ENCODE measurements at places on chromosomes 2 and 18.

GRCh38 chr2:42550870-42551269, 17.6 kb upstream of the MTA3 start:
- no peak for DNase-seq

- no peak for DNase-seq
These were observed 317.4 kb upstream of the UBE2E3 start for GRCh38 chr2:180662941-180663471.

GRCh38 chr2:108403494-108403893, 25.7 kb downstream of the SULT1C4 start:
- no peak for DNase-seq

DNA sequence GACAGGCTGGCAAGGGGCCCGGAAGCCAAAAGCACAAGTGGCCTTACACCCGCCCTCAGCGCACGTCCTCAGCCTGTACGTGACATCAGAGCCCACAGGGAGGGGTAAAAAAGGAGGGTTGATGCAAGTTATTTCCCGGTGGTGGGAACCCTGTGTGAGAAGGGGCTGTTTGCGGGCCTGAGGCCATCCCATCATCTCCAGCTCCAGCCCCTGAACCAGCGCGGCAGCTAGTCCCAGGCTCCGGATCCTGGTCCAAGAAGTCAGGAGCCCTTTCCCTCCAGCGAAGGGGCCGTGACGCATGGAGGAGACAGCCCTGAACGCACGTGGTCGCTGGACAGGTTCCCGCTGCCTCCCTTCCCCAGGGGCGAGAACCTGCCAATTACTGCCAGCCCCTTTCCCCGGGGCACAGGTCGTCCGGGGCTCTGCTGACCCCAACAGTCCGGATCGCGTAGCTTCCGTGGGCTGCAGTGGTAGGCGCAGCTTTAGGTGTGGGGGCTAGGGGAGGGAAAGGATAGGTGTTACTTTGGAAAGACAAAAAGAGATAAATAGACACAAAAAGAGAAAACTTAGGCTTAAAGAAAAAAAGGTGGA, 1.3 kb upstream of the LRP2 start:
- peak; percentile 14 for DNase-seq

DNA sequence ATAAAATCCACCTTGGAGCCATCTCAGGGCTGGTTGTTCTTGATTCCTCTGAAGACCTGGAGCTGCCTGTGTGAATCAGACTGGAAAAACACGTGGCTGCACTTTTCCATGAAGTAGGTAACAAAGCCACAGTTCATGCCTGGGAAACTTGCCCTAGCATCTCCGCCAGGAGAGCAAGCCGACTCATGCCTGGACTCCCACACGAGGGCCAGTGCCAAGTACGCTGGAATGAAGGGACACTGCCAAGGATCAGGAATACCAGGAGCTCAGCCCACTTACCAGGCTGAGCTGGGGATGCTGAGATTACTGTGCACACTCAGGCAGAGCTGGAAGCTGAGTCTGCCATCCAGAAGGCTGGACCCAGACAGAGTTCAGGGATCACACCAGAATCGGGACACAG, 10.9 kb upstream of the FHL2 start:
- no peak for DNase-seq

DNA sequence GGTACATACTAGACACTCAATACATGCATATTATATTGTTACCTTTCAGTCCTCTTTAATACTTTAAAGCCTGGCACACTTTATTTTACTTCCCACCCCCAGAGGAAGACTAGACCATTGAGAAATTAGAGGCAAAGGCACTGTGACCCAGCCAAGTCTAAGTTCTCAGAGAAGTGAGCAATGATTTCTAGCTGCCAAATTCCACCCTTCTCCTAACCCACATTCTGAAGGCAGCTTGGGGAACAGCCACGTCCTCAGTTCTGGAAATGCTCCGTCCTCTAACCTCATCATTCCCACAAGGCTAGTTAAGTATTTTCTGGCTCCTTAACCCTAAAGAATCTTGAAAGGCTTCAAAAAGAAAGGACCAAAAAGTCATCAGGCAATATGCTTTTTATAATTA, 86.6 kb downstream of the COL5A2 start:
- no peak for DNase-seq

GRCh38 chr18:25544546-25545287, 192.8 kb upstream of the ZNF521 start:
- no peak for DNase-seq
